ENCODE measurements at places on chromosomes 7 and 10. TPM values are rescaled to one million over a fixed set of nuclear protein-coding genes. Genes with fewer than 3 reads are reported as not detected.

FLNC gene
- total RNA-seq, result not detected

EXOSC1 gene
- total RNA-seq, result 55.1 TPM

KLF14 gene
- not detected for total RNA-seq

RNF32 gene
- 4.8 TPM for total RNA-seq

PPP1R3C gene
- not detected for total RNA-seq

SAP25 gene
- 21.4 TPM for total RNA-seq

CH25H gene
- total RNA-seq, result not detected

CYP2C19 gene
- not detected for total RNA-seq

CPN1 gene
- not detected for total RNA-seq

MOGAT3 gene
- not detected for total RNA-seq

DDC gene
- total RNA-seq, result 0.55 TPM

ODAD2 gene
- total RNA-seq, result not detected

GJD4 gene
- total RNA-seq, result not detected

RBM33 gene
- total RNA-seq, result 77.0 TPM

CLEC2L gene
- total RNA-seq, result not detected

CCL24 gene
- total RNA-seq, result not detected

ZCCHC24 gene
- total RNA-seq, result 1.2 TPM

LRRC4 gene
- total RNA-seq, result not detected

REPIN1 gene
- total RNA-seq, result 58.2 TPM

NPC1L1 gene
- total RNA-seq, result not detected

NOS3 gene
- total RNA-seq, result 17.0 TPM

SFRP5 gene
- not detected for total RNA-seq

GRM3 gene
- total RNA-seq, result not detected

PRKAR2B gene
- 0.25 TPM for total RNA-seq

TAS2R4 gene
- 1.1 TPM for total RNA-seq

PPP1R17 gene
- total RNA-seq, result not detected

SRGN gene
- 215 TPM for total RNA-seq

VWA2 gene
- total RNA-seq, result not detected

CPXM2 gene
- not detected for total RNA-seq

SNCG gene
- total RNA-seq, result not detected

ST8SIA6 gene
- 0.32 TPM for total RNA-seq

NT5C3A gene
- total RNA-seq, result 35.5 TPM
